ENCODE measurements at places on chromosomes 12 and 14. TPM values are rescaled to one million over a fixed set of nuclear protein-coding genes. Genes with fewer than 3 reads are reported as not detected.

The IL22 gene
- total RNA-seq: not detected

The CLEC4D gene
- not detected for total RNA-seq

The P2RX2 gene
- not detected for total RNA-seq

The SERPINA12 gene
- total RNA-seq: not detected

The KCNC2 gene
- total RNA-seq: not detected

The ADGRD1 gene
- total RNA-seq: not detected

DNA sequence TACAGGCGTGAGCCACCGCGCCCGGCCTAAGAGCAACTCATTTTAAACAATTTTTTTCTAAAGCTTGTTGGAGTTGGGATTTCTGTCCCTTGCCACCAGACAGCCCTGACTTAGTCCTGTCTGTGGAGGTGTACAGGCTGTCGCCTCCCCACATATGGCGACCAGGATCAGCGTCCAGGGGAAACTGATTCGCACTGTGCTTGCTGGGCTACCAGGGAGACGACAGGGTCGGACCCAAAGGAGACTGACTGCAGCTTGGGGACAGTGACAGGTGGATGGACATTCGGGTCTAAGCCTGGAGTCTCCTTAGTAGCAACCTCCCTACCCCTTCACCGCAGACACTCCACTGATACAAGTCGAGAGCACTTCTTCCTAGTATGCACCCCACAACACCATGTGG lies 40.3 kb downstream of the TRAFD1 start:
- DNase-seq: no peak

- no peak for DNase-seq
Observed at GRCh38 chr14:22842211-22843122, 6.1 kb downstream of the MMP14 start.

GRCh38 chr14:59511916-59512575 lies 27.7 kb downstream of the JKAMP start:
- peak; percentile 24 for DNase-seq

- DNase-seq: no peak
Observed at GRCh38 chr14:76666746-76667145, 94.5 kb upstream of the VASH1 start.

DNA sequence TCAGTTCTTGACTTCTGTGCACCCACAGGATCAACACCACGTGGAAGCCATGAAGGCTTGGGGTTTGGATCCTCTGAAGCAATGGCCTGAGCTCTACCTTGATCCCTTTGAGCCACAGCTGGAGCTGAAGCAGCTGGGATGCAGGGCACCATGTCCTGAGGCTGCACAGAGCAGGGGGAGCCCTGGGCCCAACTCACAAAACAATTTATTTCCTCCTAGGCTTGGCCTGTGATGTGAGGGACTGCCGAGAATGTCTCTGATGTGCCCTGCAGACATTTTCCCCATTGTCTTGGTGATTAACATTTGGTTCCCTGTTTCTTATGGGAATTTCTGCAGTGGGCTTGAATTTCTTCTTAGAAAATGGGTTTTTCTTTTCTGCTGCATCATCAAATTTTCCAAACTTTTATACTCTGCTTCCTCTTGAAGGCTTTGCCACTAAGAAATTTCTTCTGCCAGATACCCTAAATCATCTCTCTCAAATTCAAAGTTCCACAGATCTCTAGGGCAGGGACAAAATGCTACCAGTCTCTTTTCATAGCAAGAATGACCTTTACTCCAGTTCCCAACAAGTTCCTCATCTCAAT lies 288.2 kb downstream of the CCDC59 start:
- no peak for DNase-seq

- DNase-seq: peak; percentile 91
Observed at GRCh38 chr14:50061664-50062437, 54.5 kb downstream of the VCPKMT start.

DNA sequence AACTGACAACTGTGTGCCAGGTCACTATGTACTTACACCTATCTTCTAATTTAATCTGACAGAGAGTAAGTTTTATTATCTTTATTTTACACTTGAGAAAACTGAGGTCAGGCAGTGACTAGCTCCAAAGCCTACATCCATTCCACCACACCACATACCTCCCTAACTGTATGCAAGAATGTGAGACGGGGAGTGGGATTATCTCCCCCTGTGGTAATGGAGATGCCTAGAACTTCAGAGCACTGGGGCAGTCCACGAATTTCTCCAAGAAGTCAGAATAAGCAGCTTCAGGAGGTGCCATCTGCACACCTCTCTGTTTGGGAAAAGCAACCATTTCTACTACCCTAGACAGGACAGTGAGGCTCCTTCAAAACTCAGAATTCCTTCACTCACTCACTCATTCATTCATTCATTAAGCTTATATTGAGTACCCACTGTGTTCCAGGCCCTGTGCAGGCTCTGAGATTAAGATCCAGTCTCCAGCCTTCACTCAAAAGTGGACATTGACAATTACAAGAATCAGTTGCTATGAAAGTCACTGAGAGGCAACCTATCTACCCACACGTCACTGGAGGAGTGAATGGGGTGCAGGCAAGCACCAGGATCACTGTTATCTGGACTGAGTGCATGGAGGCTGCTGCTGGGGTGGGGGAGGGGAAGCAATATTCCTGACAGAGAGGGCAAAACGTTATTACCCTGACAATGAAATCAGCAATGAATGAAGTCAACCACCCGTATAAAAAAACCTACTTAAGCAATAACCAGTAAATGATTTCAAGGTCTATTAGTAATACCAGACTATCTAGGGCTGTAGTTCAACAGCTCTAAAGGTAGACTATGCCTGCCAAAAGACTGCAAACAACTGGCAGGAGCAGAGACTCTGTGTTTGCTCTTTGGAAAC lies 18.0 kb downstream of the SLC7A7 start:
- no peak for DNase-seq

GRCh38 chr14:97178781-97179180 lies 381.6 kb downstream of the VRK1 start:
- DNase-seq: peak; percentile 26

GRCh38 chr12:22799503-22799902 lies 174.5 kb downstream of the ETNK1 start:
- no peak for DNase-seq

GRCh38 chr14:90567991-90568390 lies 171.2 kb downstream of the CALM1 start:
- no peak for DNase-seq

DNA sequence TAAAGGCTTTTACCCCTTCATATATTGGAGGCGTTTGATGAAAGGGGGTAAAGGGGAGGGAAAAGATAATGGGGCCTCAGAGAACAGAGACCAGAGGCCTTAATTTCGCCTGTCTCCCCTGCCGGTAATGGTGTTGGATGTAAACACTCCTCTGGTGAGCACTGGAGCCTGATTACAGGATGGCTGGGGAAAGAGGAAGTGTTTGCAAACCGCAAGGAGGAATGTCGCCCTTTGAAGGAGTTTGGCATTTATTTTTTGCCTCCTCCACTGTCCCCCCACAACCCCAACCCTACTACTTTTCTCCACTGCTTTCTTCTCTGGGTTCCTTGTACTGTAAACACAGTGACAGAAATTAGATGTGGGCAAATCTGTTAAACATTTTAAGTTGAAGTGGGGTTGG lies 211.9 kb upstream of the TBX3 start:
- no peak for DNase-seq

DNA sequence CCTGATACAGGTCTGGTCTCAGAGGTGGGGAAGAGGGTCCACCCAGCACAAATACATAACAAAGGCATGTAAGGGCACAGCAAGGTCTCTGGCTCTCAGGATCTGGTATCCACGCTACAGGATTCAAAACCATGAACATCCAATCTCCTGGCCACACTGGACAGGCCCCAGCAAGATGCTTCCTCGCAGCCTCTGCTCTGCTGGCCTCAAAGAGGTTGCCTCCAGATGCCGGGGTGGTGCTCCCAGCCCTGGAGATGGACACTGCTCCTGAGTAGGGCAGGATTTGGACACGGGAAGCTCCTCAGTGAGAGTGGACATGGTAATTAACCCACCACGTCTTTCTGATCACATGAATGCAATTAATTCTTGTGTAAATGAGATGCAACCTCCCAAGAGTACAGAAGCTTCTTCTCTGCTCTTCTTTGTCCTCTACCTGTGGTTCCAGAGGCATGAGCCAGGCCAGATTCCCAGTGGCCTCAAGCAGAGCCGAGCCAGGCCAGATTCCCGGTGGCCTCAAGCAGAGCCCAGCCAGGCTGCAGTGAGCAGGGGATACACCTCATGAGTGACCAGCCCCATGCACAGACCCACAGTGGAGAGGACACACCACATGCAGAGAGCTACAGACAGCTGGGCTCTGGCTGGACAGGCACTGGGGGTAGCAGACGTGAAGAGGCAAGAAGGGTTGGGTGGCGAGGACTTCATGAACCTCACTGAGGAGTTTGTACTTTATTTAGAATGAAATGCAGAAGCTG lies 186.4 kb downstream of the PIWIL1 start:
- no peak for DNase-seq

DNA sequence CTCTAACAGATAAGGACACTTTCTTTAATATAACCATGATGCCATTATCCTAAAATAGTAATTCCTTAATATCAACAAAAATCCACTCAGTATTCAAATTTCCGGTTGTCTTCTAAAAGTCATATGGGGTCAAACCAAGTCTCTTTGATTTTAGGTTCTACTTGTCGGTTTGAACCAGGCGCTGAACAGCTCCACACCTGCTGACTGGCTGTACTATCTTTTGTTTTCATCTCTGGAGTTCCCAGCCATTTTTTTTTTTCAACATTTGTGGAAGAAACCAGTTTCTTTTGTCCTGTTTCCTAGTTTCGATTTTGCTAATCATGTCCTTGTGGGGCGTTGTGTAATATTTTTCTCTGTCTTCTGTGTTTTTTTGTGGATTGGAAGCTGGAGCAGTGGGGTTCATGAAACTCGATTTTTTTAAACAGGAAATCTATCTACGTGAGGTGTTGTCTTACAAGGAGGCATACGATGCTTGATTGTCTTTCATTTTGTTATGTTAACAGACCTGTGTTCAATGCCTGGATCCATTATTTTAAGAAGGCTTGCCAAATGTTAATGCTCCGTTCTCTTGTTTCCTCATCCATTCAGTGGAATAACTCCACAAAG lies 50.2 kb downstream of the FZD10 start:
- no peak for DNase-seq

DNA sequence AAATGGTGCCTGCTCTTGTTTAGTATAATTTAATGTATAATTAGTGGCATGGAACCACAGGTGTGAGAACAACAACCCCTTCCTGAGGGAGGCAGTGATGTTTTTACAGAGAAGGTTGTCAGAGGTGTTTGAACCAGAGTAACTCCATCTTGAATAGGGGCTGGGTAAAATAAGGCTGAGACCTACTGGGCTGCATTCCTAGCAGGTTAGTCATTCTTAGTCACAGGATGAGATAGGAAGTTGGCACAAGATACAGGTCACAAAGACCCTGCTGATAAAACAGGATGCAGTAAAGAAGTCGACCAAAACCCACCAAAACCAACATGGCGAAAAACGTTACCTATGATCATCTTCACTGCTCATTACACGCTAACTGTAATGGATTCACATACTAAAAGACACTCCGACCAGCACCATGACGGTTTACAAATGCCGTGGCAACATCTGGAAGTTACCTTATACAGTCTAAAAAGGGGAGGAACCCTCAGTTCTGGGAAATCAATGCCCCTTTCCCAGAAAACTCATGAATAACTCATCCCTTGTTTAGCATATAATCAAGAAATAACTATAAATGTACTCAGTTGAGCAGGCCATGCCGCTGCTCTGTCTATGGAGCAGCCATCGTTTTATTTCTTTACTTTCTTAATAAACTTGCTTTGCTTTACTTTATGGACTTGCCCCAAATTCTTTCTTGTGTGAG lies 47.8 kb upstream of the LTA4H start:
- DNase-seq: no peak

DNA sequence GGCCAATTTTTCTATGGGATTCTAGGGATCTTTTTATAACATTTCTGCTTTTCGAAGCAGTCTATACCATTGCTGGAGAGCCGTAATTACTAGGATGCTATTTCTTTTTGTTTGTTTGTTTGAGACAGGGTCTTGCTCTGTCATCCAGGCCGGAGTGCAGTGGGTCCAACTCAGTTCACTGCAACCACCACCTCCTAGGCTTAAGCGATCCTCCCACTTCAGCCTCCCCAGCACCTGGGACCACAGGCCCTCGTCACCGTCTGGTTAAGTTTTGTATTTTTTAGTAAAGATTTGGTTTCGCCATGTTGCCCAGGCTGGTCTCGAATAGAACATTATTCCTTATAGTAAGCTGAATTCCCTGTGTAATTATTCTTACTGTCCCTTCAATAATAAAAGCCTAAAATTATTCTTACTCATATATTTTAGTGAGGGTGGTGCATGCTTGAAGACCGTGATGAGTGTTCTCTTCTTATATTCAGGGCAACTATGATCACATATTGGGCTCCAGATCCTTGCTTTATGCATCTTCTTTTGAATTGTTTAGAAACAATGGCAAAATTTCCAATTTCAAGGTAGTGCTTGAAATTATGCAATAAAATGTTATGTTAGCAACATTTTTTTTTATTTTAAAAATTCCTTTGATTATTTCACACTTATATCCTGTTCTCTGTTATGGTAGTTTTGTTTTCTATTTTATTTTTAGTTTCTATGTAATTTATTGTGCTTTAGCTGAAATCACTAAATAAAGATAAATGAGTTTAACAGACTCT lies 66.2 kb downstream of the CRADD start:
- DNase-seq: no peak

GRCh38 chr12:118052324-118053070 lies 8.5 kb downstream of the WSB2 start:
- no peak for DNase-seq

DNA sequence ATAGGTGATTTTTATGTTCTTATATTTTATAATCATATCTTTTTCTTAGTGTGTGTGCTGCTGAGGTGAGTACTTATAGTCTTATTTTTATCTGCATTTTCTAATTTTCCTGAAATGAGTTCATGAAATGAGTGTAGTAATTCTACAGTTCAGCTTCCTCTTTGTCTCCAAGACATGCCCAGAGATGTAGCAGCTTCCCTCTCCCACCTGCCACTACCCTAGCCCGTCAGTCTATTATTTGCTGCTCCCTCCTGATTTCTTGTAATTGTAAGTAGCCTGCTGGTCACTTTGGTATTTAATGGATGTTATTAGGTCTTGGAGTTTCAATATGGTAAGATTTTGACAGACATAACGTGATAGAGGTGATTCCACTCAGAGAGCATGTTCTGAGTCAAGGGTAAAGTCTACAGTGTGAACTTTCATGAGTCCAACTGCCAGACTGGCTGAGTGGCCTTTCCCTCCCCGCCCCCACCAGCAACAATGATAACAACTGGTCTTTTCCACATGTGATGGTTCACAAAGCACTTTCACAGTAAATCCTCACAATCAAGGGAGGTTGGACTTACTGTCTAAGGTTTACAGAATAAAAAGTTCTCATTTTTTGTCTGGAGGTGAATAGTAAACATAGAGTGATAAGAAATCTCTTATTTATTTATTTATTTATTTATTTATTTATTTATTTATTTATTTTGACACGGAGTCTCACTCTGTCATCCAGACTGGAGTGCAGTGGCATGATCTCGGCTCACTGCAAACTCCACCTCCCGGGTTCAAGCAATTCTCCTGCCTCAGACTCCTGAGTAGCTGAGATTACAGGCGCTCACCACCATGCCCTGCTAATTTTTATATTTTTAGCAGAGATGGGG lies 4.2 kb upstream of the RIPK3 start:
- no peak for DNase-seq

Data from activated CD8-positive, alpha-beta T cell treated with anti-CD3 and anti-CD28 coated beads, Interleukin-2, amount 10 ng/mL, durations not matched to agents 7 days and 5 days (primary cell).